ENCODE measurements at places on chromosomes 7 and 10.
A peak's percentile ranks its signal among the peaks of the same experiment; 100 is the strongest.

DNA sequence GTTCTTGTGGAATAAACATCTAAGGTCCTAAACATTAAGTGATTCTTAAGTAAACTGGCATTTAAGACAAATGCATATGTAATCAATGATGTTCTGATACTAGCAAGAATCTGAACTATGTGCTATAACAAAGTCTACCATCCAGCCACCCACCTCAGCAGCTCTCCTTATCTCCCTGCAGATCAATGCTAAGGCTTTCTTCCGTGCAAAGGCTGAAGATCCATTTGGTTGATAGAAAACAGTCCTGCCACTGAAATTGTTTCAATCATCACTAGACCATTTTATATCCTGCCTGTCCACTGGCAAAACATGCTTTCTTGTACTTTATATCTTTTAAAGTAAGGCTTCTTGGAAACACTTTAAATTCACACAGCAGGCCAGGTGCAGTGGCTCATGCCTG lies 6.3 kb upstream of the SMKR1 start:
- H3K27ac ChIP-seq: no peak overlapping the region
- no peaks in the 10 kb centered on the region for H3K27me3 ChIP-seq
- H3K36me3 ChIP-seq: no peaks in the 10 kb centered on the region
- DNase-seq: no peak
- no peaks in the 10 kb centered on the region for H3K4me1 ChIP-seq
- H3K4me3 ChIP-seq: no peak overlapping the region

DNA sequence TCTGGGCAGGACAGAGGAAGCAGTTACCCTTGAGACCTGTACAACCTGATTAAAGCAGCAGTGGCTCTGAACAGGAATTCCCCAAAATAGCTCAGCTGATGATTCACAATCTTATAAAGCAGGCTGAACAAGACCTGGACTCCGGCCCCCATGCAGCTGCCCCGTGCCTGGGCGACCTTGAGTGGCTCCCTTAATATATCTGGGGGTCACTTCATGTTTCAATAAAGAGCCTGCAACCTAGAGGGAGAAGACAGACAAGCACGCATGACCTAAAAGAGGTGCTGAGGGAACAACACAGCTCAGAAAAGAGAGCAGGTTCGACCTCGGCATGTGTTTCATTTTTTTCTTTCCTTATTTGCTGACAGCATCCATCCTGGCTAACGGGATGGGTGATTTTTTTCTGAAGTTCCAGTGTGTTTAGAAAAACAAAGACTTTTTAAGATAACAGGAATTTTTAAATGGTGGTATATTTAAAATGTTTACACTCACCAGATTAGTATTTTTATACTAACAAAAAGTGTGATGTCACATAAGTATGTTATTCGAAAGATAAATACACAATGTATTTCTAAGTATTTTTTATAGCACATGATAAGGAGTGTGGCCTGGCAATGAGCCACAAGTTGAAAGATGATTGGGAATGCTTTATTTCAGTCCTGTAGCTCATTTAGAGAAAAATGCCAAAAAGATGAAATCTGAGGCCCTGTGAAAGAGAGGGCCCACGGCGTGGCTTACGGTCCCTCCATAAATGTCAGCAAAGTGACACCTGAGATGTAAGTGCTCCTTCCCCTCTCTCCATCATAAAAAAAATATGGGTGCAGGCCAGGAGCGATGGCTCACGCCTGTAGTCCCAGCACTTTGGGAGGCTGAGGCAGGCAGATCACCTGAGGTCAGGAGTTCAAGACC lies 161.3 kb downstream of the SLIT1 start:
- DNase-seq: no peak
- peaks cover 19% of the 10 kb centered on the region for H3K4me1 ChIP-seq
- H3K27me3 ChIP-seq: no peaks in the 10 kb centered on the region
- H3K27ac ChIP-seq: peak overlapping the region; percentile 65
- no peak overlapping the region for H3K4me3 ChIP-seq

GRCh38 chr7:73718438-73718881 lies 1.0 kb downstream of the STX1A start:
- H3K36me3 ChIP-seq: no peaks in the 10 kb centered on the region
- DNase-seq: no peak
- H3K27me3 ChIP-seq: no peaks in the 10 kb centered on the region
- H3K4me1 ChIP-seq: no peaks in the 10 kb centered on the region
- H3K27ac ChIP-seq: no peak overlapping the region
- peak overlapping the region; percentile 86 for H3K4me3 ChIP-seq

GRCh38 chr10:122116331-122116730 lies 127.4 kb downstream of the TACC2 start:
- peaks cover 80% of the 10 kb centered on the region for H3K4me1 ChIP-seq
- H3K27me3 ChIP-seq: no peaks in the 10 kb centered on the region
- peaks cover 15% of the 10 kb centered on the region for H3K36me3 ChIP-seq
- H3K27ac ChIP-seq: peak overlapping the region; percentile 99
- no peak overlapping the region for H3K4me3 ChIP-seq

GRCh38 chr7:73739387-73739767 lies 775 bp upstream of the ABHD11 start:
- H3K27me3 ChIP-seq: no peaks in the 10 kb centered on the region
- no peak for DNase-seq

GRCh38 chr7:123190109-123190831 lies 9.5 kb downstream of the SLC13A1 start:
- H3K4me3 ChIP-seq: no peak overlapping the region
- H3K27me3 ChIP-seq: no peaks in the 10 kb centered on the region
- no peaks in the 10 kb centered on the region for H3K36me3 ChIP-seq

DNA sequence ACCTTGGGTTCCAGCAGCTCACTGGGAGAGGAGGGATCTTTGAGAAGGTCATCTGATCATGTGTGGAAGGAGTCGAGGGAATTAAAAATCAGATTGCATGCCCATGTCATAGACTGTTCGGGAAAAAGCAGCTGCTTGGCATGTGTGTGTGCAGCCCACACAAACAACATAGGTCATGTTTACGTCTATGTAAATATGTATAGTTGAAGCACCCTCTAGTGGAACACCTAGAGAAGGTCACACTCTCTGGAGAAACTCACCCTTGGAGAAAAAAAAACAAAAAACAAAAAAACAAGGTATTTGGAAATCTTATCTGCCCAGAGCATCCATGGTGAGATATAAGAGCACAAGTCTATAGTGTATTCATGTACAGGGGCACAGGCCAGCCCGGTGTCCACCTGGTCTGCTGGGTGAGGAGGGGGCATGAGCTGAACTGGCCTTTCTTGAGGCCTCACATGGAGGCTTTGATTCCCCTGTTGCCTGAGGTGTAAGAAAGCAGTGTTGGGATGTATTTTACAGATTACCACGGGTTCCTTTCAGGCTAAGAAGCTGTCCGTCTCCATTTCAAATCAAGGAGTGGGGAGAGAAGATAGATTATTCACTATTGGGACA lies 98.0 kb downstream of the NPY start:
- no peaks in the 10 kb centered on the region for H3K27me3 ChIP-seq
- H3K4me3 ChIP-seq: no peak overlapping the region
- H3K27ac ChIP-seq: no peak overlapping the region
- H3K36me3 ChIP-seq: no peaks in the 10 kb centered on the region
- H3K4me1 ChIP-seq: no peaks in the 10 kb centered on the region

GRCh38 chr7:128091106-128091505 lies 59.9 kb upstream of the LRRC4 start:
- DNase-seq: no peak
- no peaks in the 10 kb centered on the region for H3K27me3 ChIP-seq
- peaks cover 54% of the 10 kb centered on the region for H3K36me3 ChIP-seq
- no peak overlapping the region for H3K27ac ChIP-seq
- no peaks in the 10 kb centered on the region for H3K4me1 ChIP-seq

DNA sequence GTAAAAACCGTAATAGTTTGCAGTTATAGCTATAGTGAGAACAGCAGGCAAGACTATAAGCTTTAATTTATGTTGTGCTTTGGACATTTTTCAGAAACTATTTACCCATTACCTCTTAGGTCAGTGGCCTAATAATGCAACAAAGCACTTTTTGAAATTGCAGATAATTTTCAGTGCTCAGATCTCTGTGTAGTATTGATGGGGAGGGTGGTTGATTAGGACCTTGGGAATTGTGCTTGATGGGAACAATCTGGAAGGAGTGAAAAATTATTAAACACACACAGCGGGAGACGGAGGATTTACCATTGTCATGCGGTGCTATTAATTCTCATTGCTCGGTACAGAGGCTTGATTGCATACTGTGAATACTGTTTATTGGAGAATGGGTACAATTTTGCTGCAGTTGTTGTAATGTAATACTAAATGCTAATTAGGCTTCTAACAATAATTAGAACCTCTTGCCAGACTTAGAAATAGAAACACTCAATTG lies 304.8 kb downstream of the LRMDA start:
- H3K27me3 ChIP-seq: no peaks in the 10 kb centered on the region
- H3K4me3 ChIP-seq: no peak overlapping the region
- H3K36me3 ChIP-seq: no peaks in the 10 kb centered on the region
- no peak for DNase-seq
- H3K4me1 ChIP-seq: no peaks in the 10 kb centered on the region
- no peak overlapping the region for H3K27ac ChIP-seq

GRCh38 chr10:81040940-81041339 lies 503.2 kb downstream of the SH2D4B start:
- DNase-seq: no peak
- no peaks in the 10 kb centered on the region for H3K4me1 ChIP-seq
- H3K4me3 ChIP-seq: no peak overlapping the region
- no peaks in the 10 kb centered on the region for H3K36me3 ChIP-seq

DNA sequence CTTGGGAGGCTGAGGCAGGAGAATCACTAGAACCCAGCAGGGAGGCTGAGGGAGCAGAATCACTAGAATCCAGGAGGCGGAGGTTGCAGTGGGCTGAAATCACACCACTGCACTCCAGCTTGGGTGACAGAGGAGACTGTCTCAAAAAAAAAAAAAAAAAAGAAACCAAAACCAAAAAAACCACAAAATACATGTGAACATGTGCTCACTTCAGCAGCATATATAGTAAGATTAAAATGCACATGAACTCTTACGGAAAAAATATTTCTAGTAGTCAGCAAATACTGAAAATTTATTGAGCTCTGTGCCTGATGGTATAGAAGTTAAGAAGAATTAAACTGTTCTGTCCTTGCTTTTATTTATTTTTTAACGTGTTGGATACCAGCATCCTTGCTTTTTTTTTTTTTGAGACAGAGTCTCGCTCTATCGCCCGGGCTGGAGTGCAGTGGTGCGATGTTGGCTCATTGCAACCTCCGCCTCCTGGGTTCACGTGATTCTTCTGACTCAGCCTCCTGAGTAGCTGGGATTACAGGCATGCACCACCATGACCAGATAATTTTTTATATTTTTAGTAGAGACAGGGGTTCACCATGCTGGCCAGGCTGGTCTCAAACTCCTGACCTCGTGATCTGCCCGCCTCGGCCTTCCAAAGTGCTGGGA lies 9.6 kb upstream of the ZNF487 start:
- H3K4me1 ChIP-seq: no peaks in the 10 kb centered on the region
- H3K4me3 ChIP-seq: no peak overlapping the region
- no peaks in the 10 kb centered on the region for H3K36me3 ChIP-seq
- no peaks in the 10 kb centered on the region for H3K27me3 ChIP-seq

DNA sequence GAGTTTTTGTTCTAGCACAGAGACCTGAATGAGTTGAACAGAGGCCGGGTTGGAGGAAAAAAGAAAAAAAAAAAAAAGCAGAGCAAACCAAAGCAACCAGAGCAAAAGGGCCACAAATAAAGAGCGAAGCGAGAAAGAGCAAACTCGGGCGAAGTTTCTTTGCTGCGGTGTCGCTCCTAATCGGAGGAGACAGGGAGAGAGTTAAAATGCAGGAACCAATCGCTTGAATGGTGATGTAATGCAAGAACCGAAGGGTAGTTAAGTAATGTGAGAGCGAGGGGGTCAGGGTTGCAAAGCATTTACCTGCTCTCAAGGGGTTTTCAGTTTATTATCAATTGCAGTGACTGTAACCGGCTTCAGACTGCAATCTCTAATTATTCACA lies 271.7 kb downstream of the TRIL start:
- DNase-seq: no peak
- no peaks in the 10 kb centered on the region for H3K4me1 ChIP-seq
- H3K27ac ChIP-seq: peak overlapping the region; percentile 81

- no peak overlapping the region for H3K4me3 ChIP-seq
- no peaks in the 10 kb centered on the region for H3K36me3 ChIP-seq
- H3K4me1 ChIP-seq: peaks cover 77% of the 10 kb centered on the region
- DNase-seq: peak; percentile 79
- no peaks in the 10 kb centered on the region for H3K27me3 ChIP-seq
These were observed 175.3 kb upstream of the RHEB start for GRCh38 chr7:151694828-151695580.

DNA sequence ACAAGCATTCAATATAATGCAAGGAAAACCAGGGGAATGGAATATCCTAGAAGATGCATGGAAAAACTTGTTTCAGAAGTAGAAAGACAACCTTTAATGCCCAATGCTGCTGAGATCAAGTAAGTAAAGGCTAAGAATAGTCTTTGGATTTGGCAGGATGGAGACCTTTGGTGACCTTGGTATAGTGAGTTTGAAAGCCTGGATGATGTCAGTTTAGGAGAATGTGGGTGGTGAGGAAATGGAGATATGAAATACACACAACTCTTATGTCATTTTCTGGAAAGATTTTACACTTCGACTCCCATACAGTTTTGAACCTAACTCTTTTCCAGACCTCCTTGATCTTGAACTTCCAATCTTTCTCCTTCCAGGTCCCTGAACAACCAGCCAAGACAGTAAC lies 185.7 kb downstream of the TFEC start:
- no peak overlapping the region for H3K27ac ChIP-seq
- no peaks in the 10 kb centered on the region for H3K27me3 ChIP-seq
- no peak overlapping the region for H3K4me3 ChIP-seq
- no peak for DNase-seq
- H3K36me3 ChIP-seq: no peaks in the 10 kb centered on the region

DNA sequence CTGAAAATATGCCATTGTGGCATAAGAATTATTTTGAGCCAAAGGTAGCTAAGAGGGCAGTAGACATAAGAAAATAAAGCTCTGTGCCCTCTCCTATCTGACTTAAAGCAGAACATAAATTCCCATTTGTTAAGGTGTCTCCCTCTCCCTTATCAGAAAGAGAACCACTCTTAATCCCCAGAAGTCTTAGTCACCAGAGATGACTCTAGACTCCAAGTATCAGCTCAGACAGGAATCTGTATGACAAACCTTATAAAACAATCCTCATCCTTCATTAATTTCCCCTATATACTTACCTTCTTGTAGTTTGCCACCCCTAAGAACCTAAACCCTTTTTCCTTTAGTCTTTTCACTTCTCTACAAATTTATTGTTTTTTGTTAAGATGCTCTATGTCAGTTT lies 21.8 kb upstream of the PIP4K2A start:
- no peak overlapping the region for H3K4me3 ChIP-seq
- no peaks in the 10 kb centered on the region for H3K36me3 ChIP-seq
- no peaks in the 10 kb centered on the region for H3K4me1 ChIP-seq
- H3K27me3 ChIP-seq: no peaks in the 10 kb centered on the region
- no peak overlapping the region for H3K27ac ChIP-seq

DNA sequence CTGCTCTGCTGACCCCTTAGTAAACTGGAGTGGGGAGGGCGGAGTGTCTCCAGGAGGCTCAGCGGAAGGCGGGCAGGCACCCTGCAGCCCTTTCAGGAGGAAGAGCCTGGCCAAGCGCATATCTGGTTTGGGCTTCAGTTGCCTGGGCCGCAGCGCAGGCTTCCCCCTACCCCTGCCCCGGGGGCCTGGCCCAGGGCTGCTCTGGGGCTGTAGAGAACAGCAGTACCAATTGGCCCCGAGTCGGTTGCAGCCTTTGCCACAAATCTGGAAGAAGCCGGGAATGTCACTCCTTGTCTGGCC lies 28.1 kb upstream of the JAKMIP3 start:
- no peak for DNase-seq
- no peaks in the 10 kb centered on the region for H3K4me1 ChIP-seq
- no peak overlapping the region for H3K4me3 ChIP-seq
- H3K27ac ChIP-seq: no peak overlapping the region

- no peak for DNase-seq
- H3K4me1 ChIP-seq: no peaks in the 10 kb centered on the region
- no peaks in the 10 kb centered on the region for H3K36me3 ChIP-seq
- no peaks in the 10 kb centered on the region for H3K27me3 ChIP-seq
- H3K4me3 ChIP-seq: no peak overlapping the region
These were observed 143.4 kb upstream of the EGR2 start for GRCh38 chr10:62959553-62959952.

Measured in right atrium auricular region (tissue), 2 donors.